ENCODE measurements at places on chromosomes 11 and 22.

- no peak for DNase-seq
These were observed 1.9 kb upstream of the FAT3 start for GRCh38 chr11:92222701-92223100.

DNA sequence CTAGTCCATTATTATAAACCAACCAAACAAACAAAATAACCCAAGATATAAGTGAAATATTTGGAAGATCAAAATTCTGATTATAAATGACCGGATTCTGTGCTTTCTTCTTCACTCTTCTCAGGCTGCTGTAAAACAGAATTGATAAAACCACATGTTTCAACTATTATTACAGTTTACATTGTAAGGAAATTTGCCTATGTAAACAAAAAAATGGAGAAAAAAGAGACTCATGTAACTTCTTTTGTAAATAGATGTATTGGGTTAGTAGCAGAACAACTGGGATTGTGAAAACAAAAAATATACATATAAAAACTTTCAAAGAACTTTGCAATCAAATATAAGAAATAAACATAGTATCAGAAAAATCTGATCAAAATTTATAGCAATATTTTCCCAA is 295.2 kb upstream of the CCDC179 start:
- DNase-seq: no peak

GRCh38 chr11:30521297-30522071 is 64.7 kb downstream of the MPPED2 start:
- DNase-seq: no peak

GRCh38 chr11:46920755-46921154 is 2.4 kb upstream of the LRP4 start:
- DNase-seq: no peak

GRCh38 chr11:19225123-19225522 is 15.6 kb downstream of the E2F8 start:
- DNase-seq: no peak

DNA sequence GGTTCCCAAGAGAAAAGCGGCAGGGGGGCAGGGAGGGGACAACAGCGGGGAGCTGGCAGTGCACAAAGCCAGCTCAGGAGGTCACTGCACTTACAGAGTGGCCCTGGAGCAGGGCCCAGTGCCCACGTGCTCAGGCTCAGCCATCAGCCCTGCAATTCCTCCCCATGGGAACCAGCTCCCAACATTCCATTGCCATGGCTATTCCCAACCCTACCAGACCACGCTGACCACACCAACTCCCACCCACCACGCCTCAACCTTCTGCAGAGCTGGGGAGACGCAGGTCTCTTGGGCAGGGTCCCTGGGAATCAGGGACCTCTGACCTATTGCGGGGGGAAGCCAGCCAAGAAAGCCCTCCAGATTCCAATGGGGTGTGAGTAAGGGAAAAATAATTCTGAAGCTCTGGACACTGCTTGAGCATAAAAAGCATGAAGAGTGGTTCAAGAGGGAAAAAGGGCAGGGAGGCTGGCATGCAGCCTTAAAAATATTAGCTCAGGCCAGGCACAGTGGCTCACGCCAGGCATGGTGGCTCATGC is 38.3 kb upstream of the TFIP11 start:
- DNase-seq: no peak

All from D721Med (cell line).